Activated CD4-positive, alpha-beta T cell treated with anti-CD3 and anti-CD28 coated beads, Interleukin-2, amount 10 ng/mL, durations not matched to agents 24 days and 14 days (primary cell): ENCODE measurements at places on chromosomes 1 and 21. TPM values are rescaled to one million over a fixed set of nuclear protein-coding genes. Genes with fewer than 3 reads are reported as not detected.
A peak's percentile ranks its signal among the peaks of the same experiment; 100 is the strongest.

Gene TLCD4
- total RNA-seq, result not detected in 2 replicates

DNA sequence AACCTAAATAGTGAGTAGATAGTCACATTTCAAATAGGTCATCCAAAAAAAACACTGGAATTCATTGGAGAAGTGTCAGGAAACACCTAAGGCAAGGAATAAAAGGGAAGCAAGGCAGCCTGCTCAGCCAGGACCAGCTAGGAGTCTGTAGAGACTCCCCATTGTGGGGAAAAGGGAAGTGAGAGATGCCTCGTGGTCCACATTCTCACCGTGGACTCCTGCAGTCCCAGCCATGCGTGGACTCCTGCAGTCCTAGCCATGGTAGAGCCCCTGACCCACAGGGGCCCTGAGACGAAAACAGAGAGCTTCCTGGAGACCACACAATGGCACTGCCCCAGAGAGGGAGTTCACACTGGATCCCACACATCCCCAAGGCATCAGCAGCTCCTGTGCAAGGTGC lies 97.5 kb downstream of the LRIG2 start:
- no peak overlapping the region for H3K27ac ChIP-seq
- no peaks in the 10 kb centered on the region for H3K4me1 ChIP-seq
- H3K36me3 ChIP-seq, result no peaks in the 10 kb centered on the region
- H3K27me3 ChIP-seq, result peaks cover 4% of the 10 kb centered on the region

Gene OR14K1
- not detected in 2 replicates for total RNA-seq

Gene PGLYRP3
- total RNA-seq, result not detected in 2 replicates

Gene ZBTB40
- total RNA-seq, result 18.2 and 19.0 TPM in 2 replicates

- no peak for DNase-seq
- no peaks in the 10 kb centered on the region for H3K27me3 ChIP-seq
- no peak overlapping the region for H3K27ac ChIP-seq
- peaks cover 62% of the 10 kb centered on the region for H3K4me1 ChIP-seq
Measured at GRCh38 chr1:59015708-59016107, 231.9 kb upstream of the JUN start.

DNA sequence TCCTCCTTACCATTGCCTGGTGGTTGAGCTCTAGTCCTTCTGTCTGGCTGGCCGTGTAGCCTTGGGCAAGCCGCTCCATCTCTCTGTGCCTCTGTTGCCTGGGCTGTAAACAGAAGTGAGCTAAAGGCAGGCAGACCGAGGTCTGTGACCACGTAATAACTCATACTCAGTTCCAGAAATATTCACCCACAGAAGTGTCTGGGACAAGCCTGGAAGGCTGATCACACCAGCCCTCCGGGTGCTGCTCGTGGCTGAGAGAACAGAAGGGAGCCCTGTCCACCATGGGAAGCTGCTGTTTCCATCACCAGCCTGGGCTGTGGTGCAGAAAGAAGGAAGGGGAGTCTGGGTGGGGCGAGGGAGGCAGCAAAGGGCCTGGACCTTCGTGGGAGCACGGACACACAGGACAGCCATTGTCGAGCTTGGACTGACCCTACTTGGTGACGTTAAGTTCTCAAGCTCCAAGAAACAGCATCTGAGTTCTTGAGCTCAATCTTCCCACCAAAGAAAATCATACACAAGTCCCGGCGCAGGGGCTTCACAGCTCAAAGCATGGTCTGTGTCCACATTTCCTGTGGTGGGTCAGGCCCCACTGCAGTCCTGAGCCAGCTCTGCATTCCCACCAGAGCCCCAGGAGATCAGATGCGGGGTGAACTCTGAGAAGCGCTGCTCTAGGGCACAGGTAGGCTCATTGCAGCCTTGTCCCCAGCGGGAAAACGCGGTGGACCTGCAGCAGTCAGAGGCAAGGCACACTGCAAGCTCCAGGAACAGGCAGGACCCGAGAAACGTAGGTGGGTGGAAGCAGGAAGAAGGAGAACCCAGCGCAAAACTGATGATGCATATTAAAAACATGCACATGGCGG lies 61.8 kb downstream of the RUNX3 start:
- H3K4me1 ChIP-seq, result no peaks in the 10 kb centered on the region
- H3K27ac ChIP-seq, result no peak overlapping the region
- no peak overlapping the region for H3K4me3 ChIP-seq
- H3K36me3 ChIP-seq, result no peaks in the 10 kb centered on the region

DNA sequence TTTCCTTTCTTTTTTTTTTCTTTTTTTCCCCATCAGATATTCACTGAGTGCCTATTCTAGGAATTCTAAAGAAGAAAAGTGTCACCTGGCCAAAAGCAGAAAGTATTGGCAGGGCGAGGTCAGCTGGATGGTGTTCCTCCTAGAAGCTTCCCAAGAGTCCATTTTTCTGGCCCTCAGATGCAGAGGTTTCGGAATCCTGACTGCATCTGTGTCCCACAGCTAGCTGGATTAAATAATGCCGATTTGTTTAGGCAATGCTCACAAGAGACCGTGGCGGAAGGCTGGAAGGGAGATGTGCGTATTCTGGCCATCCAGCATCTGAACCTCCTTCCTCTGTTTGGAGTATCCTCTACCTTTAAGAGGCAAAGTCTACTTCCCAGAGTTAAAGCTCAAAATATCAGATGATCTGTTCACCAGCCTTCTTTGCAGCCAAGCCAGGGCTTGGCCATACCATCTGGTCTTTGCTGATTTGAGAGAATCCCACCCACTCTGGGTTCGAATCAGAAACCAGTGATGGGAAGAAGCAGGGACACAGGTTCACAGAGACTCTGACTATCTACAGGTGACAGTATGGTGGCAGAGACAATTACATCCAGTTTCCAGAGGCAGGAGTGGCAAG lies 5.4 kb upstream of the TENT5C start:
- no peak for DNase-seq
- no peaks in the 10 kb centered on the region for H3K36me3 ChIP-seq
- peaks cover 58% of the 10 kb centered on the region for H3K27me3 ChIP-seq

DNA sequence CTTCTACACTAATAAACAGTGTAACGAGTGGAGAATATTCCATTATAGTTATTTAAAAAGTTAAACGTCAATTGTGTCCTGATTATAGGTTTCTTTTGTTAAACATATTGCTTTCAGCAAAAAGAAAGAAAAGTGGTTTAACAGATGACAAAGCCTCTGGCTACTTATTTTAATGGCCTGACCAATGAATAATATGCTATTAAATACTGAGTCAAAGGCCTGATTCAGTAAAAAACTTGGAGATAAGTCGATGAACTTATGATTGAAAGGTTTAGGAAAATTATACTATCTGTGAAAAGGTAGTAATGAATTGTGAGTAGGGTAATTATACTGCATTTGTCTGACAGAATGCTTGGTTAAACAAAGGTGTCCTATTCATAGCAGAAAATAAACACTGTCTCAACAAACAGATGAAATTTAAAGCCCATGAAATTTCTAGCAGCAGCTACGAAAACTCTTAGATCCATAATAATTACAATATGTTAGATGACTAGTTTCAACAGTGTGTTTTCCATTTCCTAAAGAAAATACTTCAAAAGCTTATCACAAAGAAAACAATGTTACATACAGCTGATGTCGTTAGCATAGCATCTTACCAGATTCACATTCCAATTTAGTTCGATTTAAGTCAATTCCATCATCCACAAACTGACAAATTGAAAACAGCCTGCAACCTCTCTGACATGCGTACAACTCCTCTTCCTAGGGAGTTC lies 6.2 kb downstream of the TMEM59 start:
- no peak for DNase-seq
- H3K4me3 ChIP-seq, result no peak overlapping the region
- H3K27me3 ChIP-seq, result no peaks in the 10 kb centered on the region

- no peaks in the 10 kb centered on the region for H3K36me3 ChIP-seq
- H3K27ac ChIP-seq, result no peak overlapping the region
- DNase-seq, result no peak
- H3K4me1 ChIP-seq, result peaks cover 6% of the 10 kb centered on the region
- H3K27me3 ChIP-seq, result peaks cover 30% of the 10 kb centered on the region
Measured at GRCh38 chr1:11482198-11482597, 3.2 kb downstream of the DISP3 start.

DNA sequence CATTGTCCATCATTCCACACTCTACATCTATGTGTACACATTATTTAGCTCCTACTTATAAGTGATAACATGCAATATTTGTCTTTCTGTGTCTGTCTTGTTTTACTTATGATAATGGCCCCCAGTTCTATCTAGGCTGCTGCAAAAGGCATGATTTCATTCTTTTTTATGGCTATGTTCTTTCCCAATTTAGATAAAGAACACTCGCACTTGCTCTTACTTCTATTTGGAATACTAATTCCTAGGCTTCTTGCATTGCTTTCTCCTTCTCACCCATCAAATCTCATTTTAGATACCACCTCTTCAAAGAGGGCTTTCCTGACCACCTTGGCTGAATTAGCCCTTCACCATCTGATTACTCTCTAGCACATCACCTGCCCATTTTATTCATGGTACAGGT lies 3.0 kb upstream of the RGS4 start:
- peaks cover 38% of the 10 kb centered on the region for H3K27me3 ChIP-seq
- no peak for DNase-seq
- no peak overlapping the region for H3K4me3 ChIP-seq

Gene DISP3
- 0.23 and 0.31 TPM in 2 replicates for total RNA-seq

GRCh38 chr1:178487070-178487615 lies 9.6 kb downstream of the CLEC20A start:
- peaks cover 5% of the 10 kb centered on the region for H3K27me3 ChIP-seq
- DNase-seq, result no peak
- H3K4me1 ChIP-seq, result no peaks in the 10 kb centered on the region
- no peak overlapping the region for H3K27ac ChIP-seq
- H3K36me3 ChIP-seq, result no peaks in the 10 kb centered on the region

- H3K27ac ChIP-seq, result no peak overlapping the region
- no peak overlapping the region for H3K4me3 ChIP-seq
- DNase-seq, result peak; percentile 67
- peaks cover 21% of the 10 kb centered on the region for H3K27me3 ChIP-seq
- no peaks in the 10 kb centered on the region for H3K36me3 ChIP-seq
Measured at GRCh38 chr1:30111431-30111830, 612.0 kb downstream of the MATN1 start.

DNA sequence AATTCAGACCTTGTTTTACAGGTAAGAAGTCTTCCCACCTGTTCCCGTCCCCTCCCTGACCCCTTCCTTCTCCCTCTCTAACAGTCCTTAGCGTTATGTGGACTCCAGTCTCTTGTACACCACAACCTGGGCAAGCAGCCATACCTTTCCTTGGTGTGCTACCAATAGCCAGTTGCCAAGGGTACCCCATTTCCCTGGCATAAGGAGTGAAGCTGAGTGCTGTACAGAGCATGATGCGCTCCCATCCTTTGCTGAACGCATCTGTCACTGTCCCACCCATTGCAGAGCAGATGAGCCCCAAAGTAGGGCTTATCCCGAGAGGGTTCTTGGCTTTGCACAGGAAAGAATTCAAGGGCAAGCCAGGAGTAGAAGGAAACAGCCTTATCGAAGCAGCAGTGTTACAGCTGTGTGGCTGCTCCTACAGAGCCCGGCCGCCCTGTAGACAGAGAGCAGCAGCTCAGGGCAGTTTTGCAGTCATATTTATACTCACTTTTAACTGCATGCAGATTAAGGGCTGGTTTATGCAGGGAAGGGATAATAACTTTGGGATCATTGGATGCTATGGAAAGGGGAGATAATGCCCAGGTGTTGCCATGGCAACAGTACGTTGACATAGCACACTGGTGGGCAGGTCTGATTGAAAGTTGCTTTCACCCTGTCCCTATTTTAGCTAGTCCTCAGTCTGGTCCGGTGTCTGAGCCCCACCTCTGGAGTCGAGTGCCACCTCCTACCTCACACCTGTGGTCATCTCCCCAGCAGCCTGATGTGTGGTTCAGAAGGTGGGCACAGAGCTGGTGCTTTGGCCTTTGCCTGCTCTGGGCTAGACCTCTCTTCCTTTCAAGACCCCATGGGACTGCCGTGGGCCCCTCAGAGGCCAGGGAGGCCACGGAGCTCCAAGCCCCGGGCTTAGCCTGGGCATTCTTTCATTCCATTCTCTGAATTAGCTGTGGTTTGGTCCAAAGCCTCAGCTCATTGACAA lies 5.1 kb downstream of the FHAD1 start:
- DNase-seq, result no peak
- peaks cover 1% of the 10 kb centered on the region for H3K36me3 ChIP-seq

DNA sequence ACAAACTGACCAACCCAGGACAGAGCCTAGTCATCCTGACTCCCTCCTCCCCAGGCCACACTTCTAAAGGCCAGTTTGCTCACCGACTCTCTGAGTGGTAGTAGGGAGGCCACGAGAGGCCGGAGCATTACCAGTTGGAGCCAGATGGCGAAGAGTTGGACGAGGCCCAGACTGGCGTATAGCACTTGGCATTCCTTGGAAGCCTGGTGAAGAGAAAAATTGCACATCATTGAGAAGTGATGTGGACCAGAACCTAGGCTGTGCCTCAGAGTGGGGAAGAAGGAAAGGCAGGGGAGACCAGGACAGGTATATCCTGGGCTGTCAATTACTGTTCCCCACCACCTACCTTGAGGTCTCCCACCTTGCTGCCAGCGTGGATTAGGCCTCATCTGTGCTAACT lies 12.2 kb downstream of the PABPC4 start:
- peaks cover 13% of the 10 kb centered on the region for H3K4me1 ChIP-seq
- no peaks in the 10 kb centered on the region for H3K27me3 ChIP-seq
- H3K4me3 ChIP-seq, result no peak overlapping the region
- peaks cover 87% of the 10 kb centered on the region for H3K36me3 ChIP-seq
- DNase-seq, result no peak

DNA sequence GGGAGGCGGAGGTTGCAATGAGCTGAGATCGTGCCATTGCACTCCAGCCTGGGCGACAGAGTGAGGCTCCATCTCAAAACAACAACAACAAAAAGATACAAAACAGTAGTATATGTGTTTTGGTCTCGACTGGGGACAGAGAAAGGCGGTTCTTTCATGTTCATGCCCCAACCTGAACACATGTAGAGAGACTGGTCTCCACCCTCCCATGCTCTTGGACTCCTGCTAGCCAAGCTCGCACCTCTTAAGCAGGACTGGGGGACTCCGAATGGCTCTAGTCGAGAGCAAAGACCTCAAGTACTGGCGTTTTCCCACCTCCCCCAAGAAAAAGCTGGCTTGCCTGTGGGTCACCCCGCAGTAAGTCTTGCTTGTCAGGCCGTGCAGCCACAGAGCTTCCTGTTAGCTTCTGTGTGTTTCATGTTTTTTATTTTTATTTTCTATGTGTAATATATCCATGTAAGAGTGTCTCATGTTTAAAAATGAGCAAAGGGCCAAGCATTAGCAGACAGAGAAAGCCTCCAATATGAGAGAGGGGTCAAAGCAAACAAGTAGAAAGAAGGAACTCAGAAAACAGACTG lies 91.6 kb downstream of the SCCPDH start:
- H3K4me1 ChIP-seq, result no peaks in the 10 kb centered on the region
- no peaks in the 10 kb centered on the region for H3K36me3 ChIP-seq
- H3K27ac ChIP-seq, result no peak overlapping the region
